Amygdala (tissue), 56 donors: ENCODE measurements at places on chromosomes 1 and 21.

- DNase-seq = no peak
Observed at GRCh38 chr1:89050649-89051033, 14.4 kb downstream of the GBP1 start.

DNA sequence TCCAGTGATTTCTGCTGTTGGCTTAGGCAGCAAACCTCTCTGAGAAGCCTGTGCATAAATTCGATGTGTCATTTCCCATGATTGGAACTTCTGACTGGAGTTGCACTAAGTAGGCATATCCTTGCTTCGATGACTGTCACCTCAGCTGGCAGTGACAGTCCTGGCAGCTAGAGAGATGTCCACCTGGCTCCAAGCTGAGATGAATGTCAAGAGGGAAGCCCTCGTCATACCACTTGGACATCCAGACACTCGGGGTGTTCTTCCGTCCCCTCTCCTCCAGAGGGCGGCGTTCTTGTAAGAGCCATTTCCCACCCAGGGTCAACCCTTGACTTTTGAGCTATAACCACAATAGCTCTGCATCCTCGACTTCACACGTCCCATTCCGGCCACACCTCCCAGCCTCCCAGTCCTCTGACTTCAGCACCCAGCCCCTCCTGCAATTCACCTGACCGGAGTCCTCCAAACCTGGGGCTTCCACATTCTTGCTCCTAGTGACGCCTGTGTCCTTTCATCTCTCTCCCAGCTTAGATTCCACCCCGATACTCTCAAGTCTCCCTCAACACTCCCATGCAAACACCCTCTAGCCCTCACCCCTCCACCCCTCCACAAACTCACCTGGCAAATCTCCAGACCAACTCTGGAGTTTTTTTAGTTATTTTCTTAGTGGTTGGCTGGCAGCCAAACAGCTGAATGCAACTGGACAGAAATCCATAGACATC, 17.3 kb downstream of the CA6 start:
- DNase-seq = no peak

DNA sequence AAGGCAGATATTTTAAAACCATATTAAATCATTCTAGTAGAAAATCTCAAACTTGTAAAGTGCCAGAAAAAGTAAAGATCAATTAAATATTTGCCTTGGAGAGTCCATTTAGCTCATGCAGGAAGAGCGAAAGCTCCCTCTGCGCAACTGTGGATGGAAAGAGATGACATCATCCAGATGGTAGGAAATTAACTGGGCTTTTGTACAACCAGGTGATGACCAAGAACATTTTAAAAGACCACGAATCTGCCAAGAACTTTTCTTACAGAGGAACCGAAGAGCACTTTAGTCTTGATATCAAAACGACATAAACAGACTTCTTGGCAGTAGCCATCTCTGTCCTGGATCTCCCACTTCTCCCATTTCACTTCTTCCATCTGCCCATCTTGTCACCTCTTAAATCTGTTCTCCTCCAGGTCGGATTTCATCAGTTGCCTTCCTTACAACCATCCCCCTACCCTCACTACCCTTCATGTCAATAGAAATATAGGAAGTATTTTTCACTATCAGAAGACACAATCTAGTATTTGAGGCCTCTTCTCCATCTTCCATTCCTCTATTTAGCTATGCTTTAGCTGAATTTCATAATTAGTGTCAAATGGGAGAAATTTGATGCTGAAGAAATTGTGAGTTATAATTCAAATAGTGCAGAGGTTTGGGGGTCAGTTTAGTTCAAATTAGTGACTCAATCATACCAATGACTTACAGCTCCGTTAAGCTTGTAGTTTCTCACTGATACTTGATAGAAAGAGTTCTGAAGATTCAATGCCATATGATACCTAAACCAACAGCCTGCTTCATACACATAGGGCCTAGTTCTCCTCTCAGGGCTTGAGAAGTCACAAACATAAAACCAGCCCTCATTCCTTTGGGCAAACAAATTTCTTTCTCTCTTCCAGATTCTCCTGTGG, 22.0 kb upstream of the DNASE2B start:
- DNase-seq = no peak

DNA sequence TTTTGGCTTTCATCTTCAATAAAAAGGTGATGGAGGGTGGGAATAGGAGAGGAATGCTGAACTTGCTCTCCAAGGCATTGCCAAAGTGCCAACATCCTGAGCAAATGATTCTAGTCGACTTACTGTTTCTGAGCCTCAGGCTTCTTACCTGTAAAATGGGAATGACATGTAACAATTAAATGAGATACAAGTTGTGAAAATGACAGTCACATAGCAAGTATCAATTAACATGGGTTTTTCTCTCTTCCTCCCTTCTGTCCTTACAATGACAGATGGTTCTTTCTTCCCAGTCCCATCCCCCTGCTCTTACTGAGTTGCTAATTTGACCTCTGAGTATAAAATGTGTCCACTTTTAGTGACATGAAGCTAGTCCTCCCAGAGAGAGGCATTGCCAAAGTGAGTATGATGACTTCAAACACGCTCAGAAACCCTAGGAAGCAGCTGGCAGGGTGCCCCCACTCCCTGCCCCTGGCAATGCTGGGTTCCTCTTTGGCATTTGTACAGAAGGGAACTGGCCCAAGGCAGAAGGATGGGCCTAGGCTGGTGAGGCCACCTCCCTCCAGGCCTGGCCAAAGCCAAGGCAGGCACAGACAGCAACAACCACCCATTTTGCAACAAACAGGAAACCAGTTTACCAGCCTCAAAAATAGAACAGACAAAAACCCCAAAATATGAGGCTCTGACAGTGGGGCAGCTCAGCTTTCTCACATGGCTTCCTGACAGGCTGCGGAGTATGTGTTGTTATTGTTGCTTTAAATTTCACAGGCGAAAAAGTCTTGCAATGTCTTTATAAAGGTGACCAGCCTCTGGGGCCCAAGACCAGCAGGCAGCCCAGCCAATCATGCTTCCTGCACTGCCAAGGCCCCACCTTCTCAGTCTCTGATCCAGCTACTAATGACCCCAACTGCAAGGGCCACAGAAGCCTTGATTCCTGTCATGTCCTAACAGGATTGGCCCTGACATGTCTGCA, 115.9 kb downstream of the HIVEP3 start:
- DNase-seq = peak; percentile 35

DNA sequence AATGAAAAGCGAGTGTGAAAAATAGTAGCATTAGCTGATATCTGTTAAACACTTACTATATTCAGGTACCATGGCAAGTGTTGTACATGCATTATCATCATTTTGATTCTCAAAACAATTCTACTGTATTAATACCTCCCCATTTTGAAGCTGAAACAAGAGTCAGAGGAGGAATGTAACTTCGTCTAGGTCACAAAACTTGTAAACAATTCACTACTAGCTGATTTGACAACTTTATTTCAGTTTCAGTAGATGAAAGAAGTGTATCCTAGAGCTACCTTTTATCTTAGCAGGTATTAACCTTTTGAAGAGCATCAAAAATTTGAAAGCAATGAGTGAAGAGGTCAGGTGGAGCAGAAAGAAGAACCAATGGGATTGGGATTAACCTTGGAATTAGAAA, 1.6 kb downstream of the CD84 start:
- no peak for DNase-seq

DNA sequence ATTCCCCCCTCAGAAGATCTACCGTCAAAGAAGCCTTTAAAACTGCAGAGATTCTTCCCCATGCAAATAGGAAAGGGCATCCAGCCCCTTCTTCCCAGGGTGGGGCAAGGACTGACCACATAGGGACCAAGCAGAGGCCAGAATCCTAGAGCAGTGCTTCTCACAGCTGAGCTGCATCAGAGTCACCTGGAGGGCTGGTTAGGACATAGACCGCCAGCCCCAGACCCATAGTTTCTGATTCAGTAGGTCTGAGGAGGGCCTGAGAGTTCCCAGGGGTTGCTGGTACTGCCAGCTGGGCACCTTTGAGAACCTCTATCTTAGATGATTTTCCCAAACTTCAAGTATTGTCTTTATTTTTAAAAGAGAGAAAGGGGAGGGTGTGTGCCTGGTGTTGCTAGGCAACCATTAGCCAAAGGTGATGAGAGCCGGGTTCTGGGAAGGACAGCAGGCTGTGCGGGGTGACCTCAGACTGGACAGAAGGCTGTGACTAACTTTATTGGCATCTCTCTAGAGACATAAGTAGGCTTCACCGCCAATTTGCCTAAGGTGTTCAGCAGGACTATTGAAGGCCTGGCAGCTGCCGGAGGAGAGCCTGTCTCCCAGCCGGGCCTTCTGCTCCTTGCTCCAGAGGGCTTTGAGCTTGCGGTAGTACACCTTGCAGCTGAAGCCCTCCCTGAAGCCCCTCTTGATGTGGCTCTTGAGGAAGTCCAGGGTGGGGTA, 3.0 kb downstream of the SPATA46 start:
- DNase-seq = no peak

GRCh38 chr1:172154551-172154950, 265.9 kb upstream of the C1orf105 start:
- DNase-seq = no peak

DNA sequence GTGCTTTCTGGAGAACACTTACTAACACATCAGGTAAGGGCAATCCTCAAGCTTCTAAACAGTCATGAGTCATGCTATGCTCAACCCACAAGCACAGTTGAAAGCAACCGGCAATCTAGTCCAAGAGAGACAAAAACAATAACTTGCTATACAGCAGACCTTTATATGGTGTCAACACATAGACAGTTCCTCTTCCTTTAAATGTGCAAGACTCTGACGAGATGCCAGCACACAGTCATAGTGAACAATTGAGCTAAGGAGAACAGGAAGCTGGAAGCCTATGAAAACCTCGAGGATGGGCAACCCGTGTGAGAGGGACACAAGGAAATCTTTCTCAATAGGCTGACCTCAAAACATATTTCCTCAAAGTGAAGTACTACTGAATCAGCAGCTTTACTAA, 5.3 kb downstream of the ADIPOR1 start:
- DNase-seq = no peak

DNA sequence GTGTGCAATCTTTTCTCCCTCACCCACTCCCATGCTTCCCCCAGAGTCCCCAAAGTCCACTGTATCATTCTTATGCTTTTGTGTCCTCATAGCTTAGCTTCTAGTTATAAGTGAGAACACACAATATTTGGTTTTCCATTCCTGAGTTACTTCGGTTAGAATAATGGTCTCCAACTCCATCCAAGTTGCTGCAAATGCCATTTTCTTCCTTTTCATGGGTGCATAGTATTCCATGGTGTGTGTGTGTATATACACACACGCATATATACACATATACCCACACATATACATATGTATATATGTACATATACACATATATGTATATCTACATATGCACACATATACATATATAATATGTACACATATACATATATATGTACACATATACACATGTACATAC, 69.3 kb downstream of the ERG start:
- no peak for DNase-seq

DNA sequence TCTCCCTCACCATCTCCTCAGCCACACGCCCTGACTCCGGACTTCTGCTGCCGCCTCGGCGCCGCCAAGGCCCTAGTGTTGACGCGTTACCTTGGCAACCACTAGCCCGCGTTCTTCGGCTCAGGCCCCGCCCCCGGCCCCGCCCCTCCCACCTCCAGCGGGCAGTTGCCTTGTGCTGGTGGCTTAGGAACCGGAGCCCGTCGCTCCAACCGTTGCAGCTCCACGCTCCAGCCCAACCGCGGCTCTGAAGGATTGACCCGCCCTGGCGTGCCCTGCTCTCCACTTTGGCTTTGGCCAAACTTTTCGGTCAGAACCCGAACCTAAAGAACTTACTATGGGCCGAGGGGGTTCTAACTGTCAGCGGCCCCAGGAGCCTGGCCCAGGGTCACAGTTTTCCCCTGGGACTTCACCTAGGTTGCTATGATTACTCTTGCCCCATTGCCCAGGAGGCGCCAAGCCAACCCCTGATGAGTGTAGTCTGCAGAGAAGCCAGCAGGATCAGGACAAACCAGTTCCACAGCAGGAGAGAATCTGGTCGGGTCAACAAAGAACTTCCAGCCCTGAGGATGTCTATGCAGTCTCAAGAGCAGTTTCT, at the start of gene CFAP45:
Gene CFAP45 (minus strand): TSS at position 80 of the 595 bp plus-strand sequence. CDS start 67 bp downstream, at position 13.
- no peak for DNase-seq

GRCh38 chr1:228732426-228732825, 2.9 kb upstream of the RHOU start:
- no peak for DNase-seq

DNA sequence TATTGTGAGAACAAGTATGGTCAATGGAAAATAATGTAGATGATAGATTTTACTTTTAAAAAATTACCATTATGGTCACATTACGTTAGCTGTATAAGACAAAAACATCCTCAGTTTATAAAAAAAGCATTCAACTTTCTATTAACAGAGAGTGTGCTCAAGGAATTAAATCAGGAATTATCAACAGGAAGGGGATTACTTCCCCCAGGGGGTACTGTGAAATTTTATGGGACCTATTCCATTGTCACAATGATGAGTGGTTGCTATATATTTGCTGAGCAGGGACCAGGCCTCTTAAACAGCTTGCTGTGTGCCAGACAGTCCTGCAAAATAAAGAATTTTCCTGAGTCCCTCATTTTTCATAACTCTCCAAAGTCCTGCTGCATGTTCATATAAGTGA, 21.2 kb downstream of the JAM2 start:
- no peak for DNase-seq

- no peak for DNase-seq
Observed at GRCh38 chr1:38004284-38005108, 818 bp downstream of the FHL3 start.

GRCh38 chr1:207336559-207337467, 15.3 kb downstream of the CD55 start:
- DNase-seq = no peak

GRCh38 chr1:67227196-67227595, 60.9 kb downstream of the IL23R start:
- no peak for DNase-seq

GRCh38 chr21:15735409-15735808, 5.6 kb downstream of the USP25 start:
- no peak for DNase-seq

DNA sequence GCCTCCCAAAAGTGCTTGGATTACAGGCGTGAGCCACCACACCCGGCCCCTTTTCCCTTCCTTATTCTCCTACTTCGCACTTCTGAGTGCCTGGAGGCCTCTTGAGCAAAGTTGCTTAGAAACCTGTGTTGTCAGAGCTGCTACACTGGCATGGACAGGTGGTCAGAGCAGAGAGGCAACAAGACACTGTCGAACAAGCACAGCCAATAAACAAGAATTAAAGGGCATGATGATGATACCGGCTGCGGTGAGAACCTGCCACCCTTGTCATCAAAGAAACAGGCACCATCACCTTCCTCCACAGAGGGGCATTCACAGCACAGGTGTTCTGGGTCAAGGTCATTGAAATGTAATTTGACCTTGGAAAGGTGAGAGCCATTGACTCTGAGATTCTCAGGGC, 23.3 kb downstream of the STUM start:
- no peak for DNase-seq

GRCh38 chr21:29803191-29803590, 136.6 kb downstream of the GRIK1 start:
- no peak for DNase-seq
